RWPE1 (cell line): ENCODE measurements at places on chromosomes 16 and 17.

DNA sequence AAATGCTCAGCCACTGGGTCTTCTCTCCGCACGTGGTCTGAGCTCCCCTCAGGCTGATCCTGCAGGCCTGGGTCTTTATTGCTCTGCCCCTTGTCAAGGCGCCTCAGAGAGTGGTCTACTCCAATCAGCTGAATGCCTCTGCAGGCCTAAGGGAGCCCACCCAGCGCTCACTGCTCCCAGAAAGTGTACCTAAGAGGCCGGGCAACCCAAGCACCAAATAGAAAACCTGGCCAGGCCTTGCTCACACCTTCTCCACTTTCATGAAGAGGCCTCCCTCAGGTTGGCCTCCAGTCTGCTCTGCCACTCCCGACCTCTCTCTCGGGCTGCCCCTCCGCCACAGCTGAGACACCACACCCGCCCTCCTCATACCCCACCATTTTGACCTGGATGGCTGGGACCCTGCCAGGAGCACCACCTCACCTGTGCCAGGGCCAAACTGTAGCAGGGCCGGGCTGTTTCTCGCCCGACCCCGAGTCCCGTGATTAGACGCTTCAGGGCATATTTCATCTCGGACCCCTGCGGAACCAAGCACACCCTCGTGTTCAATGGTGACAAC is 665 bp downstream of the MYBBP1A start:
- no peak for DNase-seq

DNA sequence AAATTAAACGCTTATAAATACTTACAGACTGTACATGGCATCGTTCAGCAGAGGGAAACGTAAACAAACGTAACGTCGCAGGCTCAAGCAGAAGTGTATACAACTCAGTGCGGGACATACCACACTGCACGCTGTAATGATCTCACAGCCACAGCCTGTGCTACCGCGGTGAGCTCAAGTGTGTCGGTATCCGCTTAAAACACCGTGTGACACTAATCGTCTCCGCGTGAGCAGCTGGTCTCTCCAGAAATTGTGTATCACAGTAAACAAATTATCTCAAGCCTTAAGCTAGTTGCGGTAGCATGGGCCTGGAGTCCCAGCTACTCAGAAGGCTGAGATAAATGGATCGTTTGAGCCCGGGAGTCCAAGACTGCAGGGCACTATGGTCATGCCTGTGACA is 115.3 kb downstream of the ANKRD11 start:
- no peak for DNase-seq

DNA sequence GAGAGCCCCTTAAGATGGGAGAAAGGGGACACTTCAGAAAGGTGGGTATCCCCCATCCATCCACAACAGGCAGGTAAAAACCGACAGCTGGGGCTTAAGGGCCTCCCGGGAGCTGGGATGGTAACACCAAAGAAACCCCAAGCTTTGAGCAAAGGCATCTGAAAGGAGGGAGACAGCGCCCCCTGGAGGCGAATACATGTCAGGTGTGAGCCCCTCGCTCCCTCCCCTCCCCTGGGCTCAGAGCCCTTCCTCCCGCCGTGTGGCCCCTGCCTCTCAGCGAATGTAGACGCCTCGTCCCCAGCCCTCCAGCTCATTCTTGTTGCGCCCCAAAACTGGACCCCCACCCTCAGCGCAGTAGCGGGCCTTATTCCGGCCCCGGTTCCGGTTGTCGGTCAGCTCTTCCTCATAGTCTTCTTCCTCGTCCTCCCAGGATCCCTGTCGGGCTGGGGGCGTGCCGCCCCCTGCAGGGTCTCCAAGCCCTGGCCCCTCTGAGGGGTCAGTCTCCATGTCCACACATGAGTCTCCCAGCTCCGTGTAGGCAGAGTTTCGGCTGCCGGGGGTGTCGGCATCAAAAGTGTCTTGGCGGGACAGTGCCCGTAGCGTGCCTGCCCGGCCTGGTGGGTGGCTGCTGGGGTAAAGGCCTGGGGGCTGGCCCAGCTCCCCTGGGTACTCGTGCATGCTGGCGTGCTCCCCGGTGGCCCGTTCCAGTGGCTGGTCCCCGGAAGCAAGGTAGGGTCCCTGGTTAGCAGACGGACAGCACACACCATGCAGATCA is 9.1 kb upstream of the ARL5C start:
- DNase-seq: no peak

DNA sequence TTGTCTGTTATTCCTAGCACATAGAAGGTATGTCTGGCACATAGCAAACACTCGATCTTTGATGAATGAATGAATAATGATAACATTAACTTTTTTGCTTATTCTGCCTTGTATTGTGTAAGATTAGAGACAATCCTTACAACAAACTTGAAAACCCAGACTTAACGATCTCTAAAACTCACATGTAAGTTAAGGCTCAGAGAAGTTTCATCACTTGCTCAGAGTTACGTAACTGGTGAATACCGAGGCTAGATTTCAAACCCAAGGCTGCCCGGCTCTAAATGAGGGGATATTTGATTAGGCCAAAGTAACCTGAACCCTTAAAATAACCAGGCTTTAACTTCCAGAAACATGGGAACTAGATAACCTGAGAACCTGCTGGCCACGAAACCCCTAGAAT is 22.3 kb downstream of the CAPNS2 start:
- no peak for DNase-seq

DNA sequence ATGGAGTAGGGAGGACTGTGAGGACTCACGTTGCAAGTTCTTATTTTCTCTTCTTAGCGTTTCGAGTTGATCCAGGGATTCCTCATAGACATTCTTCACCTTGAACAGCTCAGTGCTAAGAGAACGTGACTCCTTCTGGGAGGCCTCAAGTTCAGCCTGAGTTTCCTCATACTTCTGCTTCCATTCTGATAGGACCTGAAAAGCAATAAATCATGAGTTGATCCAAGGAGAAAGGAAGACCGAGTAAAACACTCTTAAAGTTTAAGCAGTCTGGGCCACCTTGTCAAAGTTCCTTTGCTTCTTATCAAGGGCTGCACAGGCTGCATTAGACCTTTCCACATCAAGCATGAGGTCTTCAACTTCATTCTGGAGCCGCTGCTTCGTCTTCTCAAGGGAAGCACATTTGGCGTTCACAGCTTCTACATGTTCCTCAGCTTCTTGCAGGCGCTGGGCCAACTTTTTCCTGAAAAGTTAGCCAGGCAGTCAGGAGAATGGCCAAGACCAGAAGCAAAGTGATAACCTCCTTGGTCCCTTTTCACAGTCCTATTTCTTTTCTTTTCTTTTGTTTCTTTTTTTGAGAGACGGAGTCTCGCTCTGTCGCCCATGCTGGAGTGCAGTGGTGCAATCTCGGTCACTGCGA is 23.8 kb upstream of the MYH13 start:
- DNase-seq: no peak

GRCh38 chr17:47735536-47736011 is 2.5 kb downstream of the TBX21 start:
- no peak for DNase-seq

- DNase-seq: no peak
These were observed 18.0 kb upstream of the CACNG1 start for GRCh38 chr17:67026341-67026740.

GRCh38 chr16:9092282-9092977 is 986 bp downstream of the HAPSTR1 start:
- peak; percentile 18 for DNase-seq

DNA sequence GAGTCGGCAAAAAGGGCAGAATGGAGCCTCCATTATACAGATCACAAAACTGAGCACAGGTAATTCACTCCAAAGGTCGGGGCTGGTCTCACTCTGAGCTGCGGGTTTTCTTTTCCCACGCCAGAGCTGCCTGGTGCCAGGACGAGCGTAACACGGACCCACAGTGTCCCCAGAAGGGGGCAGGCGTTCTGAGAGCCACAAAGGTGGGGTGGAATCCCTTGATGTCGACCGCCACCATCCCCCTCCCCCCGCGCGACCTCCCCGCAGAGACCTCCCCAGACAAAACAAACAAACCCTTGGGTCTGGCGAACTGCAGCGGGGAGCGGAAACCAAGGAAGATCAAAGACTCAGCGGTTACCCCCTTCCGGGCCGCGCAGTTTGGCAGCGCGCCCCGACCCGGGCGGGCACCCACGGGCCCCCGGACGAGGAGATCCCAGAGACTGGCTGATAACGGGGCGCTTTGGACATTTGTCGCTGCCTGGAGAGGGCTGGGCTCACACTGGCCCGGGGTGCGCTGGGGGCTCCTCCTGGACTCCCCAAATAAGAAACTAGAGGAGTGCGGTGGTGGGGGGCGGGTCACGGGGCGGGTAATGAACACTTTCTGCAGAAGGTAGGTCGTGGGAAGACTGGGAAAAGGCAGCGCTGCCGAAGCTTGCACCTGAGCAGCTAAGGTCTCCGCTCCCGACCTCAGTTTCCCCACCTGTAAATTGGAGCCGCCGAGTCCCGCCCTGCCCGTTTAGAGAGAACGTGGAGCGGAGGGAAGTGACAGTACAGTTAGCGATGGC is 664 bp upstream of the NKD1 start:
- DNase-seq: no peak

- no peak for DNase-seq
These were observed 20.3 kb upstream of the GLIS2 start for GRCh38 chr16:4295581-4295980.

- peak; percentile 21 for DNase-seq
These were observed 2.4 kb downstream of the JPT1 start for GRCh38 chr17:75151930-75152329.

- DNase-seq: no peak
These were observed at the start of gene ALOX15B for GRCh38 chr17:8038954-8039610. Gene ALOX15B (plus strand): TSS chr17:8039059. CDS start chr17:8039156, 97 bp downstream.

DNA sequence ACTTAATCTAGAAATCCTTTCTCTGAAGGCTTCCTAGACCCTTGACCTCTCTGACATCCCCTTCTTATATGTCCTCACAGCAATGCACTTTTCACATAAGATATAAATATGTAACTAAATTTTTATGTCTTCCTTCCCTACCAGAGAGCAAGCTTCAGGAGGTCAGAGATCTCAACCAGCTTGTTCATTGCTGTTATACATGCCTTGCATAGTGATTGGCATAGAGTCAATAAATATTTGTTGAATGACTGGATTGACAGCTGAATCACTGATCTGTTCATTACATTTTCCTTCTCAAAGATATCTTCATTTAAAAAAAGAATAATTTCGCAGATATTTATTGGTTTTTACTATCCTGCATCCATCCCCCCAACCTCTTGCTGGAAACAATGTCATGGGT is 29.5 kb downstream of the HYDIN start:
- DNase-seq: peak; percentile 26

DNA sequence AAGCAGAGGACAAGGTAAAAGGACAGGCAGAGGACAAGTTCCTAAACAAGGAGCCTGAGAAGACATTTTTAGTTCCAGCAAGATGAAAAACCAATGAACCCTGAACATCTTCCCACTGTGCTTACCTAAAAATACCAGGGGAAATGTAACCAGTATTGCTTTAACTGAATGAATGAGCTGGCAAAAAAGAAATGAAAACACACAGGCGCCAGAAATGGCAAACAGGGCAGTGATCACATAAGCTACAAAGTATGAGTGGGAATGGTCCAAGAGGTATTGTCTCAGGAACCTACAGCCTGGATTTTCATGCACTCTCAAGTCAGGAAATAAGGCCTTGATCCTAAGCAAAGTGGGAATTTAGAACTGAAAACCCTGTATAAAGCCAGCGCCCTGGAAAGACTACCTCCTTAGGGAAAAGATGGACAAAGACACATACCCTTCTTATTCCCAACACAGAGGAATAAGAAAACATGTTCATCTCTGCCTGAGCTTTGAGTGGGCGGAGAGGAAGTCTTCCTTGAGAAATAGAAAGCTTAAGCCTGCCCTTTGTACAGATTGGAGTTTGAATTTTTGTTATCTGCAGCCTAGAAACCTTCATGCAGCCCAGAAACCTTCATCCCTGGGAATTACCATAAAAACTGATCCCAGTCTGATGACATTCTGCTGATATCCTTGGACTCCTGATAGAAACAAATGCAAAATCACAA is 2.1 kb downstream of the CMTM2 start:
- no peak for DNase-seq

GRCh38 chr16:27366687-27367460 is 35.1 kb upstream of the IL21R start:
- DNase-seq: no peak

- no peak for DNase-seq
These were observed 12.6 kb downstream of the RTN4RL1 start for GRCh38 chr17:2012499-2012898.

- DNase-seq: no peak
These were observed 479 bp upstream of the ZNF207 start for GRCh38 chr17:32349503-32349853.

GRCh38 chr17:30275911-30276310 is 15.8 kb downstream of the BLMH start:
- DNase-seq: no peak

- DNase-seq: no peak
These were observed 259.7 kb downstream of the SEC14L1 start for GRCh38 chr17:77400445-77400870.

DNA sequence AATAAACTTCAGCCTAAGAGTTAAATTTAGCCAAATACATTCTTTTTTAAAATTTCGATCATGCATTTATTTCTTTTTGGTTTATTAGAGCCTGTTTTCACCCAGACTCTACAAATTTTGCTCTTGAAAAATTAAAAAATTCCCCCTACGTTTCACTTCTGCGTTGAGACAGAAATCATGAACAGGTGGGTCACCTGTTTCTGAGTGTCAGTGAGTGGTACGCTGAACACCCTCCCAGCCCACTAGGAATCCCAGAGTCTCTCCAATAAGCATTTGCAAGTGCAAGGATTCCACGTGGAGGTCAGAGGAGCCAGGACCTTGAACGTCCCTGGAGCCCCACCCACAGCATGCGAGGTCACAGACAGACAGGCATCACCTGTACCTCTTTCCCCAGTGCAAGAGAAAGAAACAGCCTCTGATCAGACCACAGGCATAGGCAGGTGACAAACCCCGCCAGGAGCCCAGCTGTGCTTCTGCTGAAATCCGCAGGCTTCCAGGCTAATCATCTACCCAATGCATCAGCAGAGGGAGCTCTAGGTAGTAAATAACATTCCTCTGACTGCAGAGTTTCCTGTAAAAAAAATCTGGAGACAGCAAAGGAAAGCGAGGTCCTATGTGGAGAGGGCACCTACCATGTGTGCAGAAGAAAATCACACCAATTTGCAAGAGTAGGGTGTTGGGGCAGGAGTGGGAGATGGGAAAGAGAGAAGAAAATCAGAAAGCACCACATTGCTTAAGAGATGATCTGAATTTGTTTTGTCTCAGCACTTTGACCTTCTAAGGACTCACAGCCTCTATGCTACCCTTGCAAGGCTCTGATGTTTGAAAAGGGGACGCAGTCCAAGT is 5.9 kb upstream of the XYLT1 start:
- peak; percentile 77 for DNase-seq

DNA sequence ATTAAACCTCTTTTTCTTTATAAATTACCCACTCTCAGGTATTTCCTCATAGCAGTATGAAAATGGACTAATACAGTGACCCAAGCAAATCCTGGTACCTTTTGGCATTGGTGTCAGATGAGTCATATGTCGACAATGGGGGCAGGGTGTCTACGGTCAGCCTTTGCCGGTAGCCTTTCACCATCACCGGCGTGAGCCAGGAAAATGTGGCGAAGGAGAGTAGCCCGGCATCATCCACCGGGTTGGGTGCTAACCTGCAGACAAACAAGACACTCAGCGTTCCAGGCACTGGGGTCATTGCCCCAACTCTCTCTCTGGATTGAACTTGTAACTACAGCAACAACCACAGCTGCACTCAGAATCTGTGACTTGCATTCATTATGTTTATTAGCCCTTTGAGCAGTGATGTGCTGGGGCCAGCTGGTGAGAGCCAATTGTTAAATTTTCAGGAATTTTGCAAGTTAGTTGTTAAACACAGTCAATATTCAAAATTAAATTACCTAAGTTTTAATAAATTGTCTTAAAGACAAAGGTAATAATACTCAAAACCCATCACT is 11.9 kb downstream of the ABCC12 start:
- DNase-seq: no peak

GRCh38 chr17:50209472-50210239 is 8.2 kb upstream of the COL1A1 start:
- no peak for DNase-seq
